ENCODE measurements at places on chromosomes 3 and 15.
A peak's percentile ranks its signal among the peaks of the same experiment; 100 is the strongest.

GRCh38 chr3:98057631-98058030 is 22.5 kb upstream of the GABRR3 start:
- no peak for DNase-seq

GRCh38 chr3:168865022-168865551 is 769.4 kb upstream of the GOLIM4 start:
- peak; percentile 21 for DNase-seq

- DNase-seq: peak; percentile 93
Measured at GRCh38 chr15:96330450-96331143, at the start of gene NR2F2. TSS of gene NR2F2 (plus strand) at chr15:96330700. CDS start at chr15:96332106, 1,406 bp downstream.

- no peak for DNase-seq
Measured at GRCh38 chr3:39882111-39882510, 72.7 kb downstream of the MYRIP start.

GRCh38 chr3:125163739-125164601 is 48.6 kb downstream of the SLC12A8 start:
- DNase-seq: no peak

GRCh38 chr3:177595530-177596188 is 398.4 kb upstream of the TBL1XR1 start:
- no peak for DNase-seq

GRCh38 chr3:132569153-132569552 is 27.9 kb upstream of the ACKR4 start:
- DNase-seq: no peak

DNA sequence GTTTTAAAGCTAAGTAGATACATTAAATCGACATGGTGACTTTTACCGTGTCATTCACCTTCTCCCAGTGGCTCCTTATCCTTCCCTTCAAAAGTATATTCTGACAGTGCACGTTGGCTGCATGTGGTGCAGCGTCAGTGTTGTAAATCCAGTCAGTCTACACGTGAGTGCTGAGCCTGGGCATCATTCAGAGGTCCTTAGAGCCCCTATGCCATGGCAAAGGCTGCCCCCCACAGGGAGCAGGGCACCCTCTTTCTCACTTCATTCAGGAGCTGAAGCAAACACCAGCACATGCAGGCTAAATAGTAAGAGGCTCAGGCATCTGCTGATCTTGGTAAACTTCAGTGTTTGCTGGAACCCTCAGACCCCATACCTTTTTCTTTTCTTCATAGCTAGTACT is 43.3 kb downstream of the RASGRP1 start:
- no peak for DNase-seq

- peak; percentile 37 for DNase-seq
Measured at GRCh38 chr3:137121704-137122314, 164.0 kb downstream of the IL20RB start.

DNA sequence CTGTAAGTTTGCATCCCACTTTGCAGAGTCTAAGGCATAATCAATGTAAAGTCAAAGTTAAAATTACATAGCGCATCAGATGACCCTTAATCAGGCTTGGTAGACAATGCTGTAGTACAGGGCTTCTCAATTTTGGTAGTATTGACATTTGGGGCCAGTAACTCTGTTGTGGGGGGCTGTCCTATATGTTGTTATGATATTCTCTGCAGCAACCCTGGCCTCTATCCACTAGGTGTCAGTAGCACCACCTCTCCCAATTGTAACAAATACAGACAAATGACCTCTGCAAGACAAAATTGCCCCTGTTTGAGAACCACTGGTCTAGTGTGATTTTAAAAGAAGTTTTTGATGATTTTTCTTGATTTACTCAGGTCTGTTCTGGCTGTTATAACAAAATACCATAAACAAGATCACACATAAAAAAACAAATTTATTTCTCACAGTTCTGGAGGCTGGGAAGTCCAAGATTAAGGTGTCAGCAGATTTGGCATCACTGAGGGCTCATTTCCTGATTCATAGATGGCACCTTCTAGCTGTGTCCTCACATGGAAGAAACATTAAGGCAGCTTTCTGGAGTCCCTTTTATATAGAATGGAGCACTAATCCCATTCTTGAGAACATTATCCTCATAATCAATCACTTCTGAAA is 37.6 kb upstream of the SLC9A9 start:
- DNase-seq: peak; percentile 8

DNA sequence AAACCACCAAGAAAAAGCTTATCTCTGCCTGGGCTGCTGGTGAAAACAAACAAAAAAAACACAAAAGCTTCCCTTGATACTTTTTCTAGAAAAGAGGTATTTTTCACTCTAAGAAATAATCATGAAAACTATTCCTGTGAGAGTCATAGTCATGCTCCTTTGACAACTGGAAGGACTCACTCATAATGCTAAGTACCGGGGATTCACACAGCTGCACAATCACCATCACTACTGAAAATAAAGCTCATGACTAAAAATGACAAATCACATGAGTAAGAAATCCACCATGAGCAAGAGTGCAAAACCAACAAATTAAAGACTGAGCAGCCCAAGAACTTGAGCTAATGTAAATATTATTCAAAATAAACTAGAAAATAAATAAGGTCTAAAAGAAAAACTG is 10.6 kb upstream of the POU1F1 start:
- DNase-seq: no peak

DNA sequence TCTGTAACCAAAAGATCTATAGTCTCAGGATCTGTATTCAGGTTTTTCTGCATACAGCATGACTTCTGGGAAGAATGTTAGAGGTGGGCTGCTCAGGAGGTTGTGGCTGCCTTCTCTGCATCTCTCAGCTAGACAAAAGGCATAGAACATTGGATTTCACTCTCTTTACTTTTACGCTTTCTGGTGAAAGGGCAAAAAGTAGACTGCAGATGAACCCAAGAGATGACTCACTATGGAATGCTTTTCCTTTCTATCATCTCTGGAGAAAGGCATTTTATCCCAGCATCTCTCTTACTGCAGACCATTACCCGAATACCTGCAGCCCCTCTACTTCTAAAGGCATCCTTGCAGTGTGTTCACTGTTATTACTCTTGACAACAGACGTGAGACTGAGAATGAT is 222.2 kb downstream of the WNT5A start:
- no peak for DNase-seq

GRCh38 chr15:73334086-73334485 is 34.7 kb downstream of the HCN4 start:
- DNase-seq: no peak

- no peak for DNase-seq
Measured at GRCh38 chr3:69246612-69247011, 124.2 kb upstream of the LMOD3 start.

DNA sequence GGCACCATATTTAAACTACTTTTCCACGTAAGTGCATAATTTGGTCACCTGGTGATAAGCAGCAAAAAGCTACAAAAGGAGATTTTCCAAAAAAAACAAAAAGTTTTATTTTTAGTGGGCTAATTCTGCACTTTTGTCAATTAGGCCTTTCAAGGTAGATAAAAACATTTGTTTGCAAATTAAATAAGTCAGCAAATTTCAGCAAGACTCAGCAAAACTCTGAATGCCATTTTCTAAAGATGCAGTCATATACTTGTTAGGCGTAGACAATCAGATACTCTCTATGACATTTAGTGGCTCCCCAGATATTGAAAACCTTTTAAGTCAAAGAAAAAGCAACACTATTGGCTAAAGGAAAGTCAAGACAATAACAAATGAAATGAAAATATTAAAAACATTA is 400.2 kb upstream of the GOLIM4 start:
- no peak for DNase-seq

- DNase-seq: no peak
Measured at GRCh38 chr15:61835029-61835428, 225.2 kb downstream of the VPS13C start.

Measured in endothelial cell (in vitro differentiated cells).